ENCODE measurements at places on chromosomes 1 and 21. TPM values are rescaled to one million over a fixed set of nuclear protein-coding genes. Genes with fewer than 3 reads are reported as not detected.

DNA sequence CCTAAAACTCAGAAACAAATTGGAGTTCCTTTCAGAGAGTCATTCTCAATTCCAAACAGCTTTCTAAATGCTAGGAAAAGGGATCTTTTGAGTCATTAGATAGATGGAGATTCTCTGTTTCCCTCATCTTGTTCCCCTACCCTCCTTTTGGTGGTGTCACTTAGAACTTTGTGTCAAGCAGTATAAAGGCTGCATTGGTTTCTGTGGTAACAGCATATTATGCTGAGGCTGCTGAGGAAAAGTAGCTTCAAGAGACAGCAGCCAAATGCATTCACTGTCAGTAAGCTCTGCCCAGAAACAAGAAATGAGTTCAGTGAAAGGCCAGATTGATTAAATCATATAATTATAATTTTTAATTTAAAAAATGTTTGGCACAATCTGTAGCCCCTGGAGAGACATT is 144.1 kb downstream of the LRRC40 start:
- no peaks in the 10 kb centered on the region for H3K27me3 ChIP-seq
- H3K27ac ChIP-seq: no peak overlapping the region

Gene KCNQ4
- total RNA-seq: 2.1 TPM

Gene SLC16A4
- total RNA-seq: 1.8 TPM

Gene SPATA17
- total RNA-seq: 0.08 TPM

GRCh38 chr1:26890467-26890796 is 349 bp upstream of the GPN2 start:
- peaks cover 18% of the 10 kb centered on the region for H3K4me1 ChIP-seq
- no peak for DNase-seq
- peaks cover 27% of the 10 kb centered on the region for H3K36me3 ChIP-seq
- H3K27ac ChIP-seq: peak overlapping the region; percentile 82
- peak overlapping the region; percentile 75 for H3K4me3 ChIP-seq
- H3K27me3 ChIP-seq: no peaks in the 10 kb centered on the region

GRCh38 chr1:165287329-165287728 is 69.2 kb downstream of the LMX1A start:
- H3K27ac ChIP-seq: no peak overlapping the region
- peaks cover 27% of the 10 kb centered on the region for H3K4me1 ChIP-seq
- H3K4me3 ChIP-seq: no peak overlapping the region
- DNase-seq: no peak
- H3K36me3 ChIP-seq: no peaks in the 10 kb centered on the region
- no peaks in the 10 kb centered on the region for H3K27me3 ChIP-seq

GRCh38 chr1:219041818-219042217 is 131.9 kb upstream of the LYPLAL1 start:
- H3K36me3 ChIP-seq: no peaks in the 10 kb centered on the region
- no peaks in the 10 kb centered on the region for H3K4me1 ChIP-seq
- DNase-seq: no peak
- no peak overlapping the region for H3K4me3 ChIP-seq
- H3K27me3 ChIP-seq: no peaks in the 10 kb centered on the region

GRCh38 chr1:64302194-64302593 is 98.8 kb downstream of the UBE2U start:
- no peaks in the 10 kb centered on the region for H3K36me3 ChIP-seq
- H3K4me3 ChIP-seq: no peak overlapping the region
- H3K4me1 ChIP-seq: no peaks in the 10 kb centered on the region
- no peak for DNase-seq
- H3K27me3 ChIP-seq: no peaks in the 10 kb centered on the region

DNA sequence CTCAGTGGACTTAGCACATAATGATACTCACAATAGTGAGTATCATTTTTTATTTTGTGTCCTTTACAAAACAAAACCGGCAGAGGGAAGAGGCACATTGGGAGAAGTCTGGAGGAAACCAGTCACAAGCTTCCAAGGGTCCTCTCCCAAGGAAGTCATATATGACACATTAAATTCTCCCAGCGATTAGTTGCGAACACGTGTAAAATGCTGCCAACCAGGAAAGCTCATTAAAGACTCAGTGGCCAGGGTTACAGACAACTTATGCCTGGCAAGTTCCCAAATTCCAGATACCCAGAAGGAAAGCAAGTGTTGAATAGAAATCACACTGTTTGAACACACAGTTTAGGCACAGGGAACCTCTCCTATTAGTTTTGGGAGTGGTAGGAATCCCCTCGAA is 52.5 kb downstream of the TTC13 start:
- no peak overlapping the region for H3K27ac ChIP-seq
- no peaks in the 10 kb centered on the region for H3K27me3 ChIP-seq
- H3K36me3 ChIP-seq: peaks cover 29% of the 10 kb centered on the region
- H3K4me3 ChIP-seq: no peak overlapping the region
- DNase-seq: no peak
- H3K4me1 ChIP-seq: no peaks in the 10 kb centered on the region

- H3K27me3 ChIP-seq: no peaks in the 10 kb centered on the region
- peaks cover 30% of the 10 kb centered on the region for H3K36me3 ChIP-seq
- H3K27ac ChIP-seq: peak overlapping the region; percentile 16
- no peak overlapping the region for H3K4me3 ChIP-seq
- peaks cover 2% of the 10 kb centered on the region for H3K4me1 ChIP-seq
- DNase-seq: no peak
Measured at GRCh38 chr1:40750451-40750908, 33.1 kb upstream of the KCNQ4 start.

DNA sequence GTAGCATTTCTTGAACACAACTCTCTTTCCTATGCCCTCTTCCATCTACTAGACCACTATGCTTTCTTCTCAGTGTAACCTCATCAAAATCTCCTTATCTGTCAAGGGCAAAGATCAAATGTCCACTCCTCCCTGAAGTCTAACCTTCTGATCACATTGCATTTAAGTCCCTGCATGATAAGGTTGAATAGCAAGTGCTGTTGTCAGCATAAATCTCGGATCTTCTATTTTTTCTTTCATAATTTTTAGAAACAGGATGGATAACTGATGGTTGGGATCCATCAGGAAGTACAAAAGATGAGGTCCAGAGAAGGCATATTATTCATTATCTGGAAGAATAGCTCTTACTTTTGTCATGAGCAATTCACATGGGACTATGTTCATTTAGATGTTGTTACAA is 41.0 kb downstream of the KCNT2 start:
- H3K27me3 ChIP-seq: no peaks in the 10 kb centered on the region
- H3K36me3 ChIP-seq: no peaks in the 10 kb centered on the region
- no peaks in the 10 kb centered on the region for H3K4me1 ChIP-seq
- H3K27ac ChIP-seq: no peak overlapping the region
- no peak for DNase-seq

GRCh38 chr21:45074048-45074817 is at the start of gene ADARB1:
ADARB1 (plus strand) TSS chr21:45074580; CDS start chr21:45171657, 97,077 bp downstream.
- no peaks in the 10 kb centered on the region for H3K36me3 ChIP-seq
- DNase-seq: peak; percentile 69
- peaks cover 12% of the 10 kb centered on the region for H3K4me1 ChIP-seq
- H3K27ac ChIP-seq: peak within 1 kb of the TSS; percentile 75

DNA sequence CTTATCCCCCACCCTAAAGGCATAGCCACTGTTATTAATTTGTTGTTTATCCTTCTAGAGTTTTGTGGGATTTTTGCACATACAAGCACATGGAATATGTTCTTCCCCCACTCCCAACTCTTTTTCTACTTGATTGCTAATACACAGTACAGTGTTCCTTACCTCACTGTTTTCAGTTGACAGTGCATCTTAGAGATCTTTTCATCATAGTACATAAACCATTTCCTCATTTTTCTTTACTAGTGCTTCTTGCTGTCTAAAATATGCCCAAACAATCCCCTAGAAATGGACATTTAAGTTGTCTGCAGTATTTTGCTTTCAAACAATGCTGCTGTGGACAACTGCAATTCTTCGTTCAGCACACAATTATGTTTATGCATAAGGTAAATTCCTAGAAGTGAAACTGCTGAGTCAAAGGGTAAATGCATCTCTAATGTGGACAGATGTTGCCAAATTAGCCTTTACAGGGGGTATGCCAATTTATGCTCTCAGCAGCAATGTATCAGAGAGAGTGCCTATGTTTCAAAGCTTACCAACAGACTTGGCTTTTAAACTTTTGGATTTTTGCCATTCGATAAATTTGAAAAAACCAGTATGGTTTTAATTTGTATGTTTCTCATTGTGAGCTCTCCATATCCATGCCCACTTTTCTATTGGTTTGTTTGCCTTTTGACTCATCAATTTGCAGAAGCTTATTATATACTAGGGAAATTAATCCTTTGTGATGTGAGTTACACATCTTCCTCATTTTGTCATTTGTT is 132.6 kb downstream of the MRPS6 start:
- DNase-seq: no peak
- H3K27me3 ChIP-seq: no peaks in the 10 kb centered on the region
- H3K4me1 ChIP-seq: peaks cover 8% of the 10 kb centered on the region
- no peaks in the 10 kb centered on the region for H3K36me3 ChIP-seq

Gene FRRS1
- total RNA-seq: 87.4 TPM

DNA sequence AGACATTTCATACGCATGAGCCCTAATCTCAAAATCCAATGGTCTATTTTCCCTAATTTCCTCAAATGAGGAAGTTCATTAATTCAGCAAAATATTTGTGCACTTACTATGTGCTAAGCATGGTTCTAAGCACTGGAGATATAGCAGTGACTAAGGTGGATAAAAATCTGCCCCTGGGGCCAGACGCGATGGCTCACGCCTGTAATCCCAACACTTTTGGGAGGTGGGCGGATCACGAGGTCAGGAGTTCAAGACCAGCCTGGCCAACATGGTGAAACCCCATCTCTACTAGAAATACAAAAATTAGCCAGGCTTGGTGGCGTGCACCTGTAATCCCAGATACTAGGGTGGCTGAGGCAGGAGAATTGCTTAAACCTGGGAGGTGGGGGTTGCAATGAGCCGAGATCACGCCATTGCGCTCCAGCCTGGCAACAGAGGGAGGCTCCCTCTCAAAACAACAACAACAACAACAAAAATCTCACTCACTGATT is 4.3 kb upstream of the MIIP start:
- H3K4me3 ChIP-seq: no peak overlapping the region
- no peaks in the 10 kb centered on the region for H3K27me3 ChIP-seq
- peaks cover 36% of the 10 kb centered on the region for H3K36me3 ChIP-seq
- no peak overlapping the region for H3K27ac ChIP-seq
- no peaks in the 10 kb centered on the region for H3K4me1 ChIP-seq
